ENCODE measurements at places on chromosomes 5 and 9.
A peak's percentile ranks its signal among the peaks of the same experiment; 100 is the strongest.

DNA sequence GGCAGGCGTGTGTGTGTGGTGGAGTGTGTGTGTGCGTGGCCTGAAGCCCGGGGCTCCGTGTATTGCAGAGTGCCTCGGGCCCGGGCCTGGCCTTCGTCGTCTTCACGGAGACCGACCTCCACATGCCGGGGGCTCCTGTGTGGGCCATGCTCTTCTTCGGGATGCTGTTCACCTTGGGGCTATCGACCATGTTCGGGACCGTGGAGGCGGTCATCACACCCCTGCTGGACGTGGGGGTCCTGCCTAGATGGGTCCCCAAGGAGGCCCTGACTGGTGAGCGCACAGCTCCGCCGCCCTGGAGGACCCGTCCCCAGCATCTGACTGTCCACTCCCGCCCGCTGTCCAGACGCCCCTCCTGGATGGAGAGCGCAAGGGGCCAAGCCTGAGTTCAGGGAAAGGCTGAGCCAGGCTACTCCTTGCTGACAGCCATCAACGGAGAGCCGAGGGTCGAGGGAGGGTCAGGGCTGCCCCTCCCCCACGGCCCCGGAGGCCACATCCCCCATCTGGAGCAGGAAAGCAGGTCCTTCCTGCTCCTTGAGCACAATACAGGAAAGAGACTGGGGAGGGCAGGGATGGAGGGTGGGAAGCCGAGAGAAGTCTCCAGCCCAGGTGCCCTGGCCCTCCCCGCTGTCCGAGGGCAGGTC is 18.4 kb downstream of the SLC6A18 start:
- no peak for DNase-seq

DNA sequence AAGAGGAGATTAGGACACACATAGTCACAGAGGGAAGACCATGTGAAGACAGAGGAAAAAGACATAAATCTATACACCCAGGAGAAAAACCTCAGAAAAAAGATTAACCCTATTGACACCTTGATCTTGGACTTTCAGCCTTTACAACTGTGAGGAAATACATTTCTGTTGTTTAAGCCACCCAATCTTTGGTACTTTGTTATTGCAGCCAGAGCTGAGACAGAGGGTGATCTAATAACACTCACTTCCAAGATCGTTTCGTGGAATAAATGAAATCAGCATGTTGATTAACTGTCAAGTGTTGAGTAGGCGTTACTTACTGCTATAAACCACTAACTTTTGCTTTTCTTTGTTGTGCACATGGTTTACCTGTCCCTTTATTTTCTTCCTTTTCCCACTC is 361.2 kb upstream of the RIOK2 start:
- DNase-seq: no peak

DNA sequence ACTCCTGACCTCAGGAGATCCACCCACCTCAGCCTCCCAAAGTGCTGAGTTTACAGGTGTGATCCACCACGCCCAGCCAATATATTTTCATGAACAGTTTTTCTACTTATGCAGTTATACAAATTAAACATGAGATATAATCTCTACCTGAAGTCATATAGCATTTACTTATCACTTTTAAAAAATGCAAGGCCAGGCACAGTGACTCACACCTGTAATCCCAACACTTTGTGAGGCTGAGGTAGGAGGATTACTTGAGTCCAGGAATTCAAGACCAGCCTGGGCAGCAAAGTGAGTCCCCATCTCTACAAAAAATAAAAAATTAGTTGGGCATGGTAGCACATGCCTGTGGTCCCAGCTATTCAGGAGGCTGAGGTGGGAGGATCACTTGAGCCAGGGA is 164.7 kb upstream of the LHFPL2 start:
- no peak for DNase-seq

- DNase-seq: no peak
Observed at GRCh38 chr5:56060276-56061110, 65.7 kb upstream of the IL6ST start.

- no peak for DNase-seq
Observed at GRCh38 chr9:137488327-137488653, 29.2 kb upstream of the NSMF start.

DNA sequence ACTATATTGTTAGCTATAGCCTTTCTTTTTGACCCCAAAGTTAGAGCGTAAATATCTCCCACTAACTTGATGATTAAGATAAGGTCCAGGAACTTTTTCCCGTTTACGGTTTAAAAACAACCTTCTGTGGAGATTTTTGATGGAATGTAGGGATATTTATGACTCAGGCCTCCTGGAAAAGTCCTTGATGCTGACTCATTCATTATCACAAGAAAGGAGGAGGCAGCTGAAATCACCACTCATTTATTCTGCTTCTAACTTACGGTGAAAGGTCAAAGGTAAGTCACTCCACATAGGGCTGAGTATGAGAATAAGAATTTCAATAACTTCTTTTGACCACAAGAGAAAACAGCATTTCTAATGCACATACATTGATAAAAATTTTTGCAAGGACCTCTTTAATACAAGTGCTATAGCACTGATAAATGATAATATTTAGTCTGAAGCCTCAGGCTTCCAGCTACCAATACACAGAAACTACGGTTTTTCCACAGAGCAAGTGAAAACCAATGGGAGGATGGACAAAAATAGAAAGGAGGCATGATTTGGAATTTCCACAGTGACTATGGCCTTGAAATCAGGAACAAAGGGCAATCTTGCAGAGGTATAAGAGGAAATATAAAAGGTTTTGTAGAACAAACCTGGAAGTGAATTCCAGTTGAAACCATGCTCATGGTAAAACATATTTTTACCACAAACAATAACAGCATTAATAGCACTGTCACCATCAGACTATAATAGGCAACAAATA is 146.5 kb downstream of the PPP2R2B start:
- DNase-seq: no peak

DNA sequence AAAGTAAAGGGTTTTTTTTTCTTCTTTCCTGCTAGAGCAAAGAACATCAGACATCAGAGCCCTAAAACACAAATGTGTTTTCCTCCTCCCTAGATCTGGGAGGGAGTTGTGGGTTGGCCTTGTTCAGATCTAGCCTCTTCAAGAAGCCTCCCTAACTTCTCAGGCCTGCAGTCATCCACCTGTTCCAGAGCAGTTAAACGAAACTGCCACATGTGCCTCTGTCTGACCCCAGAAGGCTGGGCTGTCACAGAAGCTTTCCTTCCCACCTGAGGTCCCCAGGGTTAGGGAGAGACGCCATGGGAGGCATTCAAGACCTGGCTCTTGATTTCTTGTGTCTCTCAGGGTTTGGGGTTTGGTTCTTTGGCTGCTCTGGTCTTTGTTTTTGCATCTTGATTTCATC is 87.0 kb downstream of the DAB2IP start:
- no peak for DNase-seq

GRCh38 chr5:141807329-141807728 is 70.9 kb downstream of the PCDH1 start:
- no peak for DNase-seq

DNA sequence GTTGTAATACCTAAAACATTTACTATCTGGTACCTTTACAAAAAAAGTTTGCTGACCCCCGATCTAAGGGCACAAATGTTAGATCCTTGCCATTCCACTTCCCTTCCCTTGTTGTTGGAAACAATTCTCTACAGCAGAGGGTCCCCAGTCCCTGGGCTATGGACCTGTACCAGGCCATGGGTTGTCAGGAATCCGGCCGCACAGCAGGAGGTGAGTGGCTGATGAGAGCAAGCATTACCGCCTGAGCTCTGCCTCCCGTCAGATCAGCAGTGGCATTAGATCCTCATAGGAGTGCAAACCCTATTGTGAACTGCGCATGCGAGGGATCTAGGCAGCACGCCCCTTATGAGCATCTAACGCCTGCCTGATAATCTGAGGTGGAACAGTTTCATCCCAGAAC is 248.5 kb downstream of the AP3B1 start:
- no peak for DNase-seq

GRCh38 chr5:178839319-178839704 is 20.4 kb upstream of the ZNF354B start:
- no peak for DNase-seq

DNA sequence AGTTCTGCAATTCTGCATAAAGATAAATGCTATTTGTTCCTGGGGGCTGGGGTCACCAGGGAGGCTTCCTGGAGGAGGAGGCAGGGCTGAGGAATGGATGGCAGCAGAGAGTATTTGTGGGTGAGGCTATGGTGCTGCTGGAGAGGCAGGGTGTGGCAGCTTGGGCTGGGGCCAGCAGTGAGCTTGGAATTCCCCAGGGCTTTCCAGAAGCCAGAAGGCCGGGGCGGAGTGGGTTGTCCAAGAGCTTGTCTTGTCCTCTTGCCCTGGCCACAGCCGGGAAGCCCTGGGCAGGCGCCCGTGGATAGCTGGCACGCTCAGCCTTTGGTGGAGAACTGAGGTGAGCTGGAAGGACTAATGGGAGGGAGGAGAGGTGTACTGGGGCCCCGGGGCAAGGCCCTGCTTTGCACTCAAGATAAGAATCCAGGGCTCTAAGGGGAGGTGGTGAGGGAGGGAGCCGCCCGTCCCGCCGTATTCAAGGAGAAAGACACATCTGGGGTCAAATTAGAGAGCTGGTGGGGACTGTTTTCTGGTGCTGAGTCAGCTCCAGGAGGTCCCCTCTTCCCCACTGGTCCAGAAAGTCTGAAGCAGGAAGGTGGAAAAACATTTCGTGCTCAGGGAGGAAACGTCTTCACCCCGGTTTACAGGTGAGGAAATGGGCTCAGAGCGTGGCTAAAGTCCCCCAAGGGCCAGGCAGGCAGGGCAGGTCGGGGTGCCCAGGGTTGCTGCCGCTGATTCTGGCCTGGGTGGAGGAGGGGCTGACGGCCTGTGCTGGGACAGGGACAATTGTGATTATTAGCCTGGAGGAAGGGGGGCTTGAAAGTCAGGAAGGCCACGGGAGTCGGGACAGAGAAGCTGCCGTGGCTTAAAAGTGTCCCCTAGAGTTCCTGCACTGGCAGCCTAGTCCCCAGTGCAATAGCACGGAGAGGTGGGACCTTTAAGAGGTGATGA is 26.9 kb upstream of the CNOT6 start:
- no peak for DNase-seq

GRCh38 chr9:128043467-128043868 is 23.7 kb downstream of the NAIF1 start:
- no peak for DNase-seq

GRCh38 chr9:33466565-33467495 is 6.9 kb downstream of the NOL6 start:
- DNase-seq: peak; percentile 55

DNA sequence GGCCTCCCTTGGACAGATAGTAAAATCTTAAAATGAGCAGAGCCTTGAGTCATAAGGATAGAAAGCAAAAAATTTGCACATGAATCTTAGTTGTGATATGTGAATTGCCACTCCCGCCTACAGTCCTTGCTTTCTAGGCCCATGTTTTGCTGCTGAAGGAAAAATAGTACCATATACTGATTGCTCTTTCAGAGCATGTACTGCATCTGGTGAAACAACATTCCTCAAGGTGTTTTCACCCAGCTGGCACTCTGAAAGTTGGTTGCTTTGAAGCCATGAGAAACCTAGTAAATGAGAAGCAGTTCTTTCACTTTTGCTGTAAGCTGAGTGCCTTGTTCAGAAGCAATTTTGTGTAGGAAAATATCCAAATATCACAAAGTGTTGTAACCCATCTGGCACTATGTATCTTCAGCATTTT is 10.3 kb downstream of the CDC37L1 start:
- no peak for DNase-seq

DNA sequence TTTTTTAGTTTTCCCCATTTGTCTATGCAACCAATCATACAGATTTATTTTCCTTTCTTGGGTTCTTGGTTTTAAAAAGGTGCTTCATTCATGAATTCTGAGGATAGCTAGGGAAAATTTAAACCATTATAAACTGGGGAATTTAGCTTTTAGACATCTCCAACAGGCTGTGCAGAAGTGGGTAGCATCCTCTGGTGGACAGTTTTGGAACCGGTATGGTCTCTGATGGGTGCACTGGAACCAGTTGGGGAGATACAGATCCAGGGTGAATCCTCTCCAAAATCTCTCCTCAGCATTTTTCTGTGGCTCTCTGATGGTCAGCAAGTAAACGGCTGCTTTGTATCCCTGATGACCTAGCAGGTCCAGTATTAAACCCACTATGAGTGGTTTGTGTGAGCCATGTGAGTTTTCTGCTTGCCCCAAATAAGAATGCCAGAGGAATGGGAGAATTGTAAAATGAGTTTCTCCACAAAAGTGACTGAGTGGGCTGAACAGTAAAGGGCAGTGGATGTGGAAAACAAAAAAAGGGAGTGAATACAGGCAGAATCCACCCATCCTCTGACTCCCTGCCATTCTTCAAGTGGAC is 9.1 kb upstream of the DNAJC25 start:
- no peak for DNase-seq

DNA sequence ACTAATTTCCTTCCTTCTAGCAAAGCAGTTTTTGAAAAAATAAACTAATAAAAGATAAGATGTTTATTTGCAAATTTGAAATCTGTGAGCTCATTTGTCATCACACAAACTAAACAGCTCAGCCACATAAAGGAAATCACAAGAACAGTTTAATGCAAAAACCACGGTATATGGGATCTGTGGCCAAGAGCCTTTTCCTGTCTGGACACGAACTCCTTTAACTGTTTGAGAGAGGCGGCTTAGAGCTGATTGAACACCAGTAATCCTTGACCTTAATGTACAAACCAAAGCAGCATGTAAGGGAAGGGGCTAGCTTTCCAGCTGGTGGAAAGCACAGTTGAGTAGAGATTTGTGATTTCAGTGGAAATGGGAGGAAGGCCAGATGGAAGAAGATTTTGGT is 66.3 kb upstream of the SPINK5 start:
- DNase-seq: no peak

GRCh38 chr5:124825983-124826337 is 79.5 kb upstream of the ZNF608 start:
- DNase-seq: no peak

DNA sequence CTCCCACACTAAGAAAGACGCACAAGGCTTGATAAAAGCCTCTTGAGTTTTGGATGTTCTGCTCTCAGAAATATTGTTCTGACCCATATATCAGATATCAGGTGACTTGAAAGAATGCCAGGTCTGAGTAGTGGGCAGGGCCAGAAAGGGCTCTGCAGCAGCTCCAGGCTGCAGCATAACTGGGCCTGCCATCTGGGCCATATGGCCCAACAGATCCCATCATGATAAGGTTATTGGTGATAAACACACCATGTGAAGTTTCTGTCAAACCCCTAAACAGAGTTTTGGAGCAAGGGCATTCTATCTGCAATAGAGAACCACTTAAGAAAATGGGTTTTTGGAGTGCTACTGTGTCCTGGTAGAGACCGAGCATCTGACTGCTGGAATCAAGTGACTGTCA is 29.8 kb upstream of the NPM1 start:
- DNase-seq: no peak

DNA sequence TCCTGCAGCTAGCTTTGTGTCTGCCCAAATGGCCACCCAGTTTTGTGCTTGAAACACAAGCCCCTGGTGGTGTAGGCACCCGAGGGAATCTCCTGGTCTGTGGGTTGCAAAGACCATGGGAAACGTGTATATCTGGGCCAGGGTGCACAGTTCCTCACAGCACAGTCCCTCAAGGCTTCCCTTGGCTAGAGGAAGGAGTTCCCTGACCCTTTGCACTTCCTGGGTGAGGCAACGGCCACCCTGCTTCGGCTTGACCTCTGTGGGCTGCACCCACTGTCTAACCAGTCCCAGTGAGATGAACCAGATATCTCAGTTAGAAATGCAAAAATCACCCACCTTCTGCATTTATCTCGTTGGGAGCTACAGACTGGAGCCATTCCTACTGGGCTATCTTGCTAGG is 865.0 kb upstream of the ACO1 start:
- no peak for DNase-seq

- no peak for DNase-seq
Observed at GRCh38 chr5:96338624-96339415, 94.2 kb downstream of the PCSK1 start.

GRCh38 chr5:142727735-142728047 is 41.8 kb upstream of the FGF1 start:
- no peak for DNase-seq

- DNase-seq: no peak
Observed at GRCh38 chr5:38806775-38807258, 39.0 kb upstream of the OSMR start.

Measured in stimulated activated CD8-positive, alpha-beta memory T cell treated with anti-CD3 and anti-CD28 coated beads, Interleukin-7, amount 100 ng/mL, for 1 hour (primary cell).